Muscle of leg (tissue), 16 donors: ENCODE measurements at places on chromosomes 12 and 14. TPM values are rescaled to one million over a fixed set of nuclear protein-coding genes. Genes with fewer than 3 reads are reported as not detected.

The RFLNA gene
- total RNA-seq: 8.7 TPM

The DHH gene
- 1.1 TPM for total RNA-seq

DNA sequence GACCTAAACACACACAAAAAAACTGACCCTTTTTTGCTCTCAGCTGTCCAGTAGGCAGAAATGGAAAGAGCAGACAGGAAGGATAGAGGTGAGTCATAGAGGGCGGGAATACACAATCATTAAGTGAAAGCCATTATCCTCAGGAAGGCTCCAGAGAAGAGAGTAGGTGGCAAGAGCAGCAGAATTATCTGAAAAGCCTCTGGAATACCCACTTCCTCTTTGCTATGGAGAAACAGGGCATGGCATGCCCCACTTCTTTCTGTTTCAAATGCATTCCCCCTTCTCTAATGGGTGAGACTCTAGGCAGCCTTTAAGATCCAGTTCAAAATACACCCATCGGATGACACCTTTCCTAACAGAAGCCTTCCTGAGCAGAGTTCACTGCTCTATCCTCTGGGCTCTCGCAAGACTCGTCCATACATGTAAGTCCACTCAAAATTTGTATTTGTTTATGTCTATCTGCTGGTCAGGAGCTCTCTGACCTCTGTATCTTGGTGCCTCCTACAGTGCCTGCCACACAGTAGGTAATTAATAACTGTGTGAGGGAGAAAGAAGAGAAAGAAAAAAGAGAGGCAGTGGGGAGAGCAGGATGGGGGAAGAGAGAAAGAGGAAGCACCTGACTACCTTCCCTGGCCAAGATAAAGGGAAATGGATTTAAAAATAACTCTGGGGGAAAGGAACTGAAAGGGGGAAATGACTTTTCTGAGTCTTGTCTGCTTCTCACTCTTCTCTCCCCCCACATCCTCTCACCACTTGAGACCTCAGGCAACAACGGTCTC, 8.5 kb downstream of the KLHL33 start:
- no peaks in the 10 kb centered on the region for H3K27me3 ChIP-seq
- no peaks in the 10 kb centered on the region for H3K36me3 ChIP-seq
- peaks cover 14% of the 10 kb centered on the region for H3K4me1 ChIP-seq
- H3K27ac ChIP-seq: no peak overlapping the region

DNA sequence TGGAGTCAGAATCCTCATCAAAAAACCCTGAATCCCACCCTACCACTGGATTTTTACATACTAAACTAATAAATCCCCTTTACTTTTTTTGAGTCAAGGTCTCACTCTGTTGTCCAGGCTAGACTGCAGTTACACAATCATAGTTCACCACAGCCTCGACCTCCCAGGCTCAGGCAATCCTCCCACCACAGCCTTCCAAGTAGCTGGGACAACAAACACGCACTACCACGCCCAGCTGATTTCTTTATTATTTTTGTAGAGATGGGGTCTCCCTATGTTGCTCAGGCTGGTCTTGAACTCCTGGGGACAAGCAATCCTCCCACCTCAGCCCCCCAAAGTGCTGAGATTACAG, 24.3 kb downstream of the SPTSSA start:
- H3K27me3 ChIP-seq: no peaks in the 10 kb centered on the region
- H3K4me1 ChIP-seq: no peaks in the 10 kb centered on the region
- H3K36me3 ChIP-seq: no peaks in the 10 kb centered on the region
- no peak for DNase-seq
- no peak overlapping the region for H3K27ac ChIP-seq

The NKX2-8 gene
- total RNA-seq: not detected

DNA sequence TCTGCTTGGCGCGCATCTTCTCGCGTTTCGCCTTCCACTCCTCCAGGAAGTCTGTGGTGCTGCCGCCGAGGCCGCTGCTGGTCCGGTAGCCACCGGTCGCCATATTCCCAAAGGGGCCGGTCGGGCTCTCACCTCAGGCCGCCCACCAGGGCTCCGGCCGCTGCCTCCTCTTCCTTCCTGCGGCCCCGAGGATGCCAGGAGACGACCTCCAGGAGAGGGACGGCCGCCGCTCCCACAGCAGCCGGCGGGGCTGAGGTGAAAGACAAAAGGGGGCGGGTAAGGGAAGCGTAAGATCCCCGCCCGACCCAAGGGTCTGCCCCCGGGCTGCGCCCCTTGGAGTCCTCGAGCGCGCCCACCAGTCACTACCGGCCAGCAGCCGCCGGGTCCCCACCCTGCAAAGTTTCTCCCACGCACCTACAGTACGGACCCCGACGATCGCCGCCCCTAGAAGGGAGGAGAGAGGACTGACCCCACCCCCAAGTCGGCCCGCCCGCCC, 574 bp downstream of the PAWR start:
- H3K27me3 ChIP-seq: peaks cover 28% of the 10 kb centered on the region
- peak overlapping the region; percentile 84 for H3K4me3 ChIP-seq

The OVCH1 gene
- total RNA-seq: 0.35 TPM

GRCh38 chr14:77086017-77086727, 11.9 kb upstream of the CIPC start:
- H3K27ac ChIP-seq: no peak overlapping the region
- peak; percentile 55 for DNase-seq
- H3K4me3 ChIP-seq: no peak overlapping the region
- no peaks in the 10 kb centered on the region for H3K36me3 ChIP-seq
- H3K27me3 ChIP-seq: no peaks in the 10 kb centered on the region

The FAM222A gene
- 4.7 TPM for total RNA-seq

DNA sequence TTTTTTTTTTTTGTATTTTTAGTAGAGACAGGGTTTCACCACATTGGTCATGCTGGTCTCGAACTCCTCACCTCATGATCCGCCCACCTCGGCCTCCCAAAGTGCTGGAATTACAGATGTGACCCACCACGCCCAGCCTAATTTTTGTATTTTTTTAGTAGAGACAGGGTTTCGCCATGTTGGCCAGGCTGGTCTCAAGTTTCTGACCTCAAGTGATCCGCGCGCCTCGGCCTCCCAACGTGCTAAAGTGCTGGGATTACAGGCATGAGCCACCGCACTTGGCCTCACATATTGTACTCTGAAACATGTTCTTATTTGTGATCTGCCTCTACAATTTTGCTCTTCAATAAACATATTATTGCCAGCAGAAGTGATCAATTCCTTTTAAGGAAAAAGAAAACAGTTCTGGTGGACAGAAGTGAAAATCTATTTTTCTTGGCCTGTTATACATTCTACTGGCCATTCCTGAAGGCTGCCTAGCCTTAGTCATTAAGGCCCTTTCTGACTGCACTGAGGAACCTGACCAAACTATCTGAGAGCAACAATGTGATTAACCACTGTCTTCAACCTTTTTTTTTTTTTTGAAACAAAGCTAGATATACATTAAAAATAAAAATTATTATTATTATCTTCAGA, 36.1 kb downstream of the SNX6 start:
- DNase-seq: no peak
- no peaks in the 10 kb centered on the region for H3K27me3 ChIP-seq

DNA sequence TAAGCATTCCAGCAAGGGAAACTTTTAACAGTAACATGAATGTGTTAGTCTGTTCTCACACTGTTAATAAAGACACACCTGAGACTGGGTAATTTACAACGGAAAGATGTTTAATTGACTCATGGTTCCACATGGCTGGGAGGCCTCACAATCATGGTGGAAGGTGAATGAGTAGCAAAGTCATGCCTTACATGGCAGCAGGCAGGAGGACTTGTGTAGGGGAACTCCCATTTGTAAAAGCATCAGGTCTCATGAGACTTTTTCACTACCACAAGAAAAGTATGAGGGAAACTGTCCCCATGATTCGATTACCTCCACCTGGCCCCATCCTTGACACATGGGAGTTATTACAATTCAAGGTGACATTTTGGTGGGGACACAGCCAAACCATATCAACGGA, 168.3 kb downstream of the PAH start:
- no peaks in the 10 kb centered on the region for H3K4me1 ChIP-seq
- no peak overlapping the region for H3K27ac ChIP-seq
- no peak overlapping the region for H3K4me3 ChIP-seq
- no peaks in the 10 kb centered on the region for H3K36me3 ChIP-seq
- H3K27me3 ChIP-seq: no peaks in the 10 kb centered on the region

The TMCC3 gene
- total RNA-seq: 16.3 TPM

The CCDC197 gene
- total RNA-seq: 0.04 TPM

DNA sequence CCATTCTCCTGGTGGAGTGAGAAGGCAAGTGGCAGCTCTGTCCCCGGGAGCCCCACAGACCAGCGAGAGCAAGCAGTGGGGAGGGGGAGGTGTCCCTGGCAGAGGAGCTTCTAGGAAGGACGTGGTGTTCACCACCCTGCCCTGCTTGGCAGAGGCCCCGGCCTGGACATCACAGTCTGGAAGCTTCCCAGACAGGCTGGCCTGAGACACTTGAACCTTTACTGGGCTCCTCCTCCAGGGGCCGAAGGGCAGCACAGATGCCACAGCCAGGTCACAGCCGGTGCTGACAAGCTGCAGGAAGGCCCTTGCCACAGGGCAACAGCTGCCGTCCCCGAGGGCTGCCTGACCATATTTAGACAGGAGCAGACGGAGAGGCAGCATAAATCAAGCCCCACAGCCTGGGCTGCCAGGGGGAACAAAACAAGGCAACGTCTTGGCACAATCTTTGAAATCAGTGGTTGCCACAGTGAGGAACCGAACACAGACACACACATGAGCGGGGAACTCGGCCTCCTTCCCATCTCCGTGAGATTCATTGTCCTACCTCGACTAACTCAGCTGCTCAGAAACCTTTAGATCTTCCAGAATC, 28.5 kb downstream of the PRIMA1 start:
- H3K27me3 ChIP-seq: peaks cover 2% of the 10 kb centered on the region
- peaks cover 32% of the 10 kb centered on the region for H3K4me1 ChIP-seq
- H3K4me3 ChIP-seq: no peak overlapping the region
- no peaks in the 10 kb centered on the region for H3K36me3 ChIP-seq

GRCh38 chr14:54746019-54746418, 156.6 kb downstream of the GCH1 start:
- no peak overlapping the region for H3K27ac ChIP-seq
- H3K27me3 ChIP-seq: no peaks in the 10 kb centered on the region
- H3K4me3 ChIP-seq: no peak overlapping the region
- no peak for DNase-seq

DNA sequence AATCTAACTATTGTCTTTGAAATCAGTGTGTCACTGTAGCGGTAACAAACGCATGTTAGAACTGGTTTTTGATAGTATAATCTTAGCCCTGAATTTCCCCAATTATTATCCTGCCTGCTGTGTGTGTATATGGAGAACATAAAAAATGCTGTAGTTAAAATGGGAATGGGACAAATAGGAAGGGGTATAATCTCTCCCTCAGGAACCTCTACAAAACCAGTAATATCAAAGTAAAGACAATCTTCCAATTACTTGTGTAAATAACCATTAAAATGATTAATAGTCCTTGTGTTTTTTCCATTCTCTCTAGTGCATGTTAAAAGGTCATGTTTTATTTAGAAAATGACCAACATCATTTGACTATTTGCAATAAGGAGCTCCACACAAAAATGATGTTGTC, 200.1 kb upstream of the TMTC1 start:
- no peak for DNase-seq

- peak; percentile 87 for DNase-seq
- H3K27me3 ChIP-seq: no peaks in the 10 kb centered on the region
- peak overlapping the region; percentile 69 for H3K27ac ChIP-seq
Observed at GRCh38 chr12:9064815-9065606, 50.7 kb downstream of the A2M start.

- peak; percentile 38 for DNase-seq
- no peaks in the 10 kb centered on the region for H3K4me1 ChIP-seq
- no peaks in the 10 kb centered on the region for H3K36me3 ChIP-seq
- no peak overlapping the region for H3K4me3 ChIP-seq
- no peak overlapping the region for H3K27ac ChIP-seq
- H3K27me3 ChIP-seq: no peaks in the 10 kb centered on the region
Observed at GRCh38 chr12:18581232-18581962, 156.4 kb downstream of the PLCZ1 start.

GRCh38 chr14:92325835-92326234, 2.9 kb downstream of the SLC24A4 start:
- peaks cover 62% of the 10 kb centered on the region for H3K27me3 ChIP-seq
- H3K4me1 ChIP-seq: peaks cover 11% of the 10 kb centered on the region
- DNase-seq: no peak
- H3K36me3 ChIP-seq: no peaks in the 10 kb centered on the region

The PTCSC3 gene
- not detected for total RNA-seq
